ENCODE measurements at places on chromosomes 16 and 17. TPM values are rescaled to one million over a fixed set of nuclear protein-coding genes. Genes with fewer than 3 reads are reported as not detected.

- no peaks in the 10 kb centered on the region for H3K27me3 ChIP-seq
- no peak for DNase-seq
- no peaks in the 10 kb centered on the region for H3K4me1 ChIP-seq
- no peak overlapping the region for H3K27ac ChIP-seq
- H3K36me3 ChIP-seq = no peaks in the 10 kb centered on the region
Measured at GRCh38 chr17:76686538-76687297, 24.0 kb downstream of the MXRA7 start.

- H3K36me3 ChIP-seq = peaks cover 7% of the 10 kb centered on the region
- H3K4me1 ChIP-seq = no peaks in the 10 kb centered on the region
- no peaks in the 10 kb centered on the region for H3K27me3 ChIP-seq
- DNase-seq = no peak
Measured at GRCh38 chr16:69858191-69859104, 92.7 kb upstream of the CLEC18A start.

DNA sequence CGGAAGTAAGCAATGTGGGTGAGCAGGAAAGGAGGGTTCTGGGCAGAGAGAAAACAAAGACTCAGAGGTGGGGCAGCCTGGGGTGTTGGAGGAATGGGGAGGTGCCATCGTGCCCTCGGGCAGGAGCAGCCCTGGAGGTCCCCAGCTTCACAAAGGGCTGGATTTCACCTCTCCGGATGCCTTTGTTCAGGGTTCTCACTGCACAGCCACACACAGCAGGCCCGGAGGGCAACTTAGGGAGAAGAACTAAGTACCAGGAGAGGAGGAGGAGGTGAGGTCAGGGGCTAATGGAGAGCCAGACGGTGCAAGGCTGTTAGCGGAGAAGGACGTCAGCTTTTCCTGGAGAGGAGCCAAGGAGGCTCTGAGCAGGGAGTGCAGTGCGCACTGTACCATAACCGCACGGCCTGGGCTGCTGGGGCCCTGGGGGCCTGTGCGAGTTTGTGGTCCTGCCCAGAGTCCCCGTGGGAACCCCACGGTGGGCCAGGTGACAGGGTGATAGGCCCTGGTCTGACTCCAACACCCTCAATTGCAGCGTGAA lies 9.3 kb downstream of the ARRB2 start:
- no peak overlapping the region for H3K4me3 ChIP-seq
- H3K36me3 ChIP-seq = peaks cover 31% of the 10 kb centered on the region
- no peak for DNase-seq

DNA sequence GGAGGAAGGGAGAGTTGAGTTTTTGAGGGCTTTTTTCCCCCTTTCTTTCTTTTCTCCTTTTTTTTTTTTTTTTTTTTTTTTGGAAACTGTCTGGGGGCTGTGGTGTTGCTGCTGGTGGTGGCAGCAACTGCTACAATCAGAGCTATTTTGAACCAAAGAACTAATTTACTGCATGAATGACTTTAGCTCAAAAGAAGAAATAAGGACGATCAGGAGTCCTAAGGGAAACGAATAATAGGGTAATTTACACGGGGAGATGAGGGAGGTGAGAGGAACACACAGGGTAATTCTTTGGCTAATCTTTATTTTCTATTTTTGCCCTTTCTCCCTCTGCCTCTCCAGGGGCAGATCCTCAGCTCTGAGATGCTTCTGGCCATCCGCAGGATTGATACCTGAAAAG lies 119.8 kb downstream of the TMEM132E start:
- no peak overlapping the region for H3K4me3 ChIP-seq
- peaks cover 10% of the 10 kb centered on the region for H3K27me3 ChIP-seq
- no peak for DNase-seq
- no peaks in the 10 kb centered on the region for H3K36me3 ChIP-seq
- H3K4me1 ChIP-seq = no peaks in the 10 kb centered on the region

DNA sequence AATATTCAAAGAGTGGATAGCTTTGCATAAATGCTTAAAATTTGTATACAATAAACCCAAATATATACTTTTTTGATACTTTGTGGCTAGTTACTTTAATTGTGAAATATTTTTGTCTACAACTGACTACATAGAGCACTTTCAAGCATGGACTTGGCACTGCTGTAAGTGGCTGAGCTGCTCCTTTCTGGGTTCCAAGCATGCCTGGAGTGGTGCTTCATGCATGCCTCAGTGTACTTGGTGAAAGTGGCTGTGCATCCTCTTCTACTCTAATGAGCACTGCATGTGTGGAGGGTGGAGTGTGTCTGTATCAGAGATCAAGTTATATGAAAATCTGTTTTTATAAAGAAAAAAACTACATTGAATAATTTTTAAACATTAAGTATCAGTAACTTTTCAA lies 94.1 kb downstream of the OMG start:
- no peaks in the 10 kb centered on the region for H3K27me3 ChIP-seq
- H3K36me3 ChIP-seq = peaks cover 1% of the 10 kb centered on the region
- H3K4me3 ChIP-seq = no peak overlapping the region
- no peaks in the 10 kb centered on the region for H3K4me1 ChIP-seq
- no peak overlapping the region for H3K27ac ChIP-seq
- DNase-seq = no peak

DNA sequence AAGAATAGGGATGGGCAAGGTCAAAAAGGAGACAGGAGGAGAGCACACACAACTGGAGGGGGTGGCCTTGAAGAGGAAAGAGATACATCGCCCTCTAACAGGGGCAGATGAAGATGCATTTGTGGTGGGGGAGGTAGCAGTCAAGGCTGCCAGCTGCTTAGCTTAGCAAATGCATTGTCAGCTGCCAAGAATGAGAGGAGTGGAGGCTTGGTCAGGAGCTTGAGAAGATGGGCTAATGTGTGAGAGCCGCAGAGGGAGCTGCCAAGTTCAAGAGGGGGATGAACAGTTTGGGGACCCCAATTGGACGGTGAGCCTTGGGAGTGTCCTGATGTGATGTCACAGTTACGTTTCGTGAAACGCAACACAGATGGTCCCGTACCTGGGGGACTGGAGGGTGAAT lies 28.9 kb upstream of the GNA13 start:
- H3K4me3 ChIP-seq = no peak overlapping the region
- DNase-seq = no peak

GRCh38 chr17:47850373-47850691 lies 631 bp downstream of the SP6 start:
- no peaks in the 10 kb centered on the region for H3K36me3 ChIP-seq
- H3K4me3 ChIP-seq = peak overlapping the region; percentile 17
- DNase-seq = no peak
- peaks cover 82% of the 10 kb centered on the region for H3K27me3 ChIP-seq

SLC13A2 gene
- total RNA-seq = not detected

DNA sequence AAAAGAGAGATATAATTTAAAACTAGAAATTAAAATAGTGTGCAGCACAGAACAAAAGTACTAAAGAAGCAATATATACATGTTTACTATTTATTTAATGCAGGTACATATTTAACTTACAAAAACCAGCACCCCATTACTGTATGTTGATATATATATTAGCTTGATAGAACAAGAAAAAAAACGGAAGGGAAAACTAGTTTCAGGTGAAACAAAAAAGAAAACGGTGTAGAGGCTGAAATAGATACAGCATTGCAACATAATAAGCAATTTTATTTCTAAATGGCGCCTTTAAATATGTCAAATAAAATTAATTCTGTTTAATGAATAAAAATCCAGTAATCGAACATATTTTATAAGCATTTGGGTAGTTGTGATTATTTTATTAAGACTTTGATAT lies 3.9 kb downstream of the HNF1B start:
- H3K36me3 ChIP-seq = no peaks in the 10 kb centered on the region
- H3K4me3 ChIP-seq = no peak overlapping the region
- H3K4me1 ChIP-seq = peaks cover 21% of the 10 kb centered on the region
- no peak overlapping the region for H3K27ac ChIP-seq
- no peak for DNase-seq

DNA sequence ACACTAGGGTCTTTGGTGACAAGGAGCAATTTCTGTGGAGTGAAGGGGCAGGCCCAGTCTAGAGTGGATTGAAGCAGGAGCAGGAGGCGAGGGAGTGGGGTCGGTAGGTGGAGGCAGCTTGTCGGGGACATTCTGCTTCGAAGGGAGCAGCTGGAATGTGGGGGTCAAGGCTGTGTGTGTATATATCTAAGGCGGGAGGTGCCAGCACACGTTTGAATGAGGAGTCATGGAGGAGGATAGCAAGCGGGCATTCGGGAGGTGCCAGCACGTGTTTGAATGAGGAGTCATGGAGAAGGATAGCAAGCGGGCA lies 17.7 kb downstream of the NT5M start:
- DNase-seq = no peak
- no peak overlapping the region for H3K4me3 ChIP-seq
- peaks cover 3% of the 10 kb centered on the region for H3K36me3 ChIP-seq

GRCh38 chr16:85464383-85465305 lies 148.5 kb upstream of the GSE1 start:
- peaks cover 15% of the 10 kb centered on the region for H3K27me3 ChIP-seq
- H3K4me3 ChIP-seq = no peak overlapping the region
- peaks cover 5% of the 10 kb centered on the region for H3K4me1 ChIP-seq
- no peak overlapping the region for H3K27ac ChIP-seq
- DNase-seq = no peak
- no peaks in the 10 kb centered on the region for H3K36me3 ChIP-seq

GRCh38 chr17:79054200-79054960 lies 20.2 kb upstream of the ENGASE start:
- no peak overlapping the region for H3K27ac ChIP-seq
- H3K36me3 ChIP-seq = no peaks in the 10 kb centered on the region
- DNase-seq = no peak

- no peak for DNase-seq
- H3K36me3 ChIP-seq = no peaks in the 10 kb centered on the region
- H3K4me3 ChIP-seq = no peak overlapping the region
- peaks cover 3% of the 10 kb centered on the region for H3K27me3 ChIP-seq
- no peak overlapping the region for H3K27ac ChIP-seq
Measured at GRCh38 chr16:13554005-13554404, 365.9 kb upstream of the ERCC4 start.

EVI2A gene
- total RNA-seq = 22.5 TPM

DNA sequence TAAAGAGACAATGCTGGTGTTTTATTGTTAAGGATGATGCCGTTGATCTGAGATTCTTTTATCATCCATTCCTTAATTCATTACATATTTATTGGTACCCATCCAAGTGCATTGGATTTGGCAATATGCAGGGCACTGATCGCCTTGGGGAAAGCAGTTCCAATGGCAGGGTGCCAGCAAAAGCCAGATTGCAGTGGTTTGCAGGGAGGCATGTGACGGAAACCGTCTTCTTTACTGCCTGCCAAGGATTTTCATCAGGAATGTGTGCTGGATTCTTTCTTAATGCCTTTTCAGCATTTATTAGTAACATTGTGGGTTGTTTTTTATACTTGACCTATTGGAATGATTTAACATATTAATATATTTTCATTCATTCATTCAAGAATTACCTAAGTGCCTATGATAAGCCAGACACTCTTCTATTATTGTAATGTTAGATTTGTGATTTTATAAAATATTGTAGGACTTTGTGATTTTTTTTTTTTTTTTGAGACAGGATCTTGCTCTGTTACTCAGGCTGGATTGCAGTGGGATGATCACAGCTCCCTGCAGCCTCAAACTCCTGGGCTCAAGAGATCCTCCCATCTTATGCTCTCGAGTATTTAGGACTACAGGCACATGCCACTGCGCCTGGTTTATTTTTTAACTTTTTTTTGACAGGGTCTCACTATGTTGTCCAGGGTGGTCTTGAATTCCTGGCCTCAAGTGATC lies 93.4 kb upstream of the TNRC6A start:
- H3K4me1 ChIP-seq = no peaks in the 10 kb centered on the region
- no peak overlapping the region for H3K27ac ChIP-seq
- H3K36me3 ChIP-seq = no peaks in the 10 kb centered on the region
- no peak overlapping the region for H3K4me3 ChIP-seq

- no peak overlapping the region for H3K4me3 ChIP-seq
- peaks cover 43% of the 10 kb centered on the region for H3K27me3 ChIP-seq
- no peaks in the 10 kb centered on the region for H3K36me3 ChIP-seq
- no peak overlapping the region for H3K27ac ChIP-seq
- H3K4me1 ChIP-seq = peaks cover 2% of the 10 kb centered on the region
Measured at GRCh38 chr17:41529491-41529915, 1.4 kb upstream of the KRT19 start.

LRRC37A gene
- 3.5 TPM for total RNA-seq

- H3K36me3 ChIP-seq = no peaks in the 10 kb centered on the region
- no peak overlapping the region for H3K4me3 ChIP-seq
- H3K27me3 ChIP-seq = no peaks in the 10 kb centered on the region
- peaks cover 7% of the 10 kb centered on the region for H3K4me1 ChIP-seq
- no peak overlapping the region for H3K27ac ChIP-seq
Measured at GRCh38 chr17:69412251-69412671, 2.2 kb upstream of the MAP2K6 start.

- no peak overlapping the region for H3K27ac ChIP-seq
- H3K36me3 ChIP-seq = peaks cover 13% of the 10 kb centered on the region
- no peak overlapping the region for H3K4me3 ChIP-seq
- no peaks in the 10 kb centered on the region for H3K27me3 ChIP-seq
Measured at GRCh38 chr17:77875051-77875780, 83.3 kb upstream of the TNRC6C start.

- no peaks in the 10 kb centered on the region for H3K27me3 ChIP-seq
- DNase-seq = no peak
- H3K27ac ChIP-seq = no peak overlapping the region
Measured at GRCh38 chr17:44424828-44425461, 35.5 kb upstream of the ITGA2B start.

- H3K27ac ChIP-seq = no peak overlapping the region
- no peaks in the 10 kb centered on the region for H3K36me3 ChIP-seq
- no peaks in the 10 kb centered on the region for H3K4me1 ChIP-seq
- no peak for DNase-seq
Measured at GRCh38 chr16:10308305-10309193, 77.3 kb upstream of the ATF7IP2 start.

- no peak for DNase-seq
- no peak overlapping the region for H3K27ac ChIP-seq
- no peaks in the 10 kb centered on the region for H3K27me3 ChIP-seq
- H3K4me1 ChIP-seq = peaks cover 30% of the 10 kb centered on the region
Measured at GRCh38 chr17:59617156-59617732, 2.5 kb upstream of the CLTC start.

- no peak overlapping the region for H3K27ac ChIP-seq
- no peaks in the 10 kb centered on the region for H3K27me3 ChIP-seq
- H3K4me1 ChIP-seq = no peaks in the 10 kb centered on the region
- no peak for DNase-seq
- H3K36me3 ChIP-seq = no peaks in the 10 kb centered on the region
- no peak overlapping the region for H3K4me3 ChIP-seq
Measured at GRCh38 chr16:85534536-85535351, 78.4 kb upstream of the GSE1 start.

SUZ12 gene
- 56.8 TPM for total RNA-seq

FGF11 gene
- 1.6 TPM for total RNA-seq

NDEL1 gene
- total RNA-seq = 43.1 TPM

CTF1 gene
- 0.21 TPM for total RNA-seq

- H3K27me3 ChIP-seq = no peaks in the 10 kb centered on the region
- no peaks in the 10 kb centered on the region for H3K36me3 ChIP-seq
- no peak overlapping the region for H3K27ac ChIP-seq
- no peak overlapping the region for H3K4me3 ChIP-seq
- peaks cover 28% of the 10 kb centered on the region for H3K4me1 ChIP-seq
Measured at GRCh38 chr17:81097943-81098308, 63.0 kb downstream of the BAIAP2 start.

Data from activated naive CD4-positive, alpha-beta T cell treated with anti-CD3 and anti-CD28 coated beads for 36 hours (primary cell).